ENCODE measurements at places on chromosomes 12 and 14. TPM values are rescaled to one million over a fixed set of nuclear protein-coding genes. Genes with fewer than 3 reads are reported as not detected.

SMAGP gene
- 22.8 TPM for polyA plus RNA-seq

SMOC1 gene
- 1.2 TPM for polyA plus RNA-seq

KRT86 gene
- polyA plus RNA-seq = not detected

CAPS2 gene
- 5.9 TPM for polyA plus RNA-seq

CLBA1 gene
- polyA plus RNA-seq = 13.2 TPM

RASSF9 gene
- polyA plus RNA-seq = 1.0 TPM

KCNA5 gene
- polyA plus RNA-seq = 1.8 TPM

TBX5 gene
- polyA plus RNA-seq = not detected

NXPH4 gene
- 0.71 TPM for polyA plus RNA-seq

OR6C2 gene
- polyA plus RNA-seq = not detected

GRCh38 chr12:95815632-95816212 lies 25.2 kb upstream of the NTN4 start:
- no peak for DNase-seq

DNA sequence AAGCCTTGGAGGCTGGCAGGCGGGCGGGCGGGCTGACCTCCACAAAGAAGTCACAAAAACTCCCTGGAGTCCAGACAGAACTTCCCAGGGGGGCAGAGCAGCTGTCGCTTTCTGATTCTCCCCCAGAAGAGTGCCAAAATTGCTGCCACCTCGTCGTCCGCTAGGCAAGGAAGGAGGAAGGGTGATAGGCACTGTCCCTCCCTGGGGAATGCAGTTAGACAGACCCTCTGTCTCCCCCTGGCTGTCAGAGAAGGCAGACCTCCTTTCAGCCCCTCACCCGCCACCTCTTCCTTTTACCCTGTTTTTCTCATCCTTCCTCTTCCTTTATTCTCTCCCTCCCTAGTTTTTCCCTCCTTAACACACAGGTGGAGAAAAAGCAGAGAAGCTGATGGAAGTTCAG lies 18.7 kb downstream of the GRIN2B start:
- no peak for DNase-seq

GRCh38 chr12:79886917-79887519 lies 47.9 kb downstream of the PPP1R12A start:
- DNase-seq = no peak

- DNase-seq = no peak
Measured at GRCh38 chr12:80709811-80710726, 2.6 kb downstream of the MYF6 start.

- DNase-seq = no peak
Measured at GRCh38 chr12:14156606-14157005, 175.2 kb upstream of the GRIN2B start.

- DNase-seq = no peak
Measured at GRCh38 chr14:64391113-64391725, 3.1 kb downstream of the MTHFD1 start.

GRCh38 chr14:80087411-80087810 lies 123.9 kb downstream of the DIO2 start:
- DNase-seq = no peak

DNA sequence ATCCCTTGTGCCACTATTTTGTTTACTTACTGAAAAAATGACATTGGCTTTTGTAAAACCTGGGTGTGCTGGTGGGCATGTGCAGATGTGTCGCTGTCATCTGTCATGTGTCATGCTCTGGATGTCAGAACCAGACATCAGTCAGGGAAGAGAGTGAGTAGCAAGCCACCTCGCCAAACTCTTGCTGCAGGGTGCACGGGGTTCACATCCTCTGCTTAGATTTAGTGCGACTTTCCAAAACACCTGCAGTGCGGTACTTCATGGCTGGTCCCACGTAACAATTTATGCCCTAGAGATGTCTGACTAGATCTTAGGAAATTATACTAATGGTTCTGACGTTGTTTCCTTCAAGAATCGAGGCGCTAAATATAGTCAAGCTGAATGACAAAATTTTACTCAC lies 106.7 kb downstream of the CRADD start:
- DNase-seq = no peak

- no peak for DNase-seq
Measured at GRCh38 chr12:28830491-28830890, 318.6 kb upstream of the FAR2 start.

- no peak for DNase-seq
Measured at GRCh38 chr12:114835031-114835430, 151.1 kb upstream of the TBX3 start.

DNA sequence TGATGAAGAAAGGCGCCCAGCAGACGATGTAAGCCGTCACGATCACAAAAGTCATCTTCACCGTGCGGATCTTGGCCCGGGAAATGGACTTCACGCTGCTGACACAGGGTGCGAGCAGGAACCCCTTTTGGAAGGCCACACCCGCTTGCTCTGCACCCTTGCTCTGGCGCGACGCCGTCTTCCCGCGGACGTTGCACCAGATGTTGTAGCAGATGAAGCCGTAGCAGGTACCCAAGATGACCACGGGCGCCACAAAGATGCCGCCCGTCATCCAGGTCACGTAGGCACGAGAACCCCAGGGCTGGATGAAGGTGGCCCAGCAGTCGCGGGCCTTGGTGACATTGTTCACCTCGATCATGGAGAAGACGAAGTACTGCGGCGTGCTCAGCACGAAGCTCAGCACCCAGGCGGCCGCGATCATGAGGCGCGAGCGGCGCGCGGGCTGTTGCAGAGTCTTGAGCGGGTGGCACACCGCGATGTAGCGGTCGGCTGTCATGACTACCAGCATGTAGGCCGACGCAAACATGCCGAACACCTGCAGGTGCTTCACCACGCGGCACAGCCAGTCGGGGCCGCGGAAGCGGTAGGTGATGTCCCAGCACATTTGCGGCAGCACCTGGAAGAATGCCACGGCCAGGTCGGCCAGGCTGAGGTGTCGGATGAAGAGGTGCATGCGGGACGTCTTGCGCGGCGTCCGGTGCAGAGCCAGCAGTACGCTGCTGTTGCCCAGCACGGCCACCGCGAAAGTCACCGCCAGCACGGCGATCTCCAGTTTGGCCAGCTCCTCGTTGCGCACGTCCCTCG lies 890 bp downstream of the AVPR1A start:
- peak; percentile 60 for DNase-seq

DNA sequence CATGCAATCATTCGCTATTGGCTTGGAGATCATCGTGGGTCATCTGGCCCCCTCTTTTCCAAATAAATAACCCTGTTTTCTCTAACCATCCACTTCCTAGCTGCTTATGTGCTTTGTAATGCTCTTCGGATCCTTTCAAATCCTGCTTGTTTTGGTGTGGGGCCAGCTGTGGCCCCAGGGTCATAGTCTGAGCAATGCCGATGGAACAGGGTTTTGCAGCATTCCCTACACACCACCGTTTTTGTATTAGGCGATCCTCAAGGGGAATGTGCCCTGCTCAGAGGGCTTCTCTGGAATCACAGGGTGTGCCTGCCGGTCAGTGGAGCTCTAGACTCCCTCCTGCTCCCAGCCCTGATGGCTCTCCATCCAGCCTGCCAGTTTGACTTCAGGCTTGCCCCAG lies 78.1 kb upstream of the NRXN3 start:
- no peak for DNase-seq

GRCh38 chr12:4214877-4215228 lies 58.7 kb upstream of the CCND2 start:
- DNase-seq = no peak

DNA sequence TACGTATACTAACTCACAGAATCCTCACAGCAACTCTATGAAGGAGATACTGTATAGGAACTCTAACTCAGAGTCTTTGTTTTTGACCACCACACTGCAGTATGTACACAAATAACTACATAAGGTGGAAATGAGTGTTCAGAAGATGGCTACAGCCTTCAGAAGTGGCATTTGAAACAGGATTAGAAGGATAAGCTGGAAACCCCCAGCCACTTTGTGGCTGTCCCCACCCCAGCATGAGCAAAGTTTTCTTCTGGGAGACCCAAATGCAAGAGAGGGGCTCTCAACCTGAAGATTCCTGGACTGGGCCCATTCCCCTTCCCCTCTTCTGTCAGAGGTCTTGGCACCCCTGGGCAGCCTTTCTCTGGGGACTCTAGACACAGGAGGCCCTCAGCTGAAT lies 43.2 kb upstream of the PNMA1 start:
- DNase-seq = no peak

DNA sequence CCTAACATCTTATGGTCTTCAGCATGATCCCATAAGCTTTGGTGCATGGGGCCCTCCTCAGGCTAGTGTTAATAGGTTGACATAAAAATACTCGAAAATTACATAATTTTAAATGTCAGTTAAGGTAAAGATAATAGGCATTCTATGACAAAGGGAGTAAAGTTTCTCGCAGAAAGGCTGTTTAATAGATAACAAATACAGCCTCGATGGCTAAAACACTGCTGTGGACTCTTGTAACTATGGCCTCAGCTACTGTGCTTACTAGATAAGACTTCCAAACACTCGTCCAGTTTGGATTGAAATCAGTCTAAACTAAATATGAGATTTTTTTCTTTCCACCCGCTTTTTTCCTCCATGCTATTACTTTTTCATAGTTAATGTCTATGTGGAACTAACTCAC lies 23.2 kb upstream of the MGST1 start:
- DNase-seq = no peak

- DNase-seq = no peak
Measured at GRCh38 chr12:70006619-70006973, 181.6 kb downstream of the MYRFL start.

GRCh38 chr12:32502693-32503502 lies 103.5 kb downstream of the FGD4 start:
- DNase-seq = no peak

DNA sequence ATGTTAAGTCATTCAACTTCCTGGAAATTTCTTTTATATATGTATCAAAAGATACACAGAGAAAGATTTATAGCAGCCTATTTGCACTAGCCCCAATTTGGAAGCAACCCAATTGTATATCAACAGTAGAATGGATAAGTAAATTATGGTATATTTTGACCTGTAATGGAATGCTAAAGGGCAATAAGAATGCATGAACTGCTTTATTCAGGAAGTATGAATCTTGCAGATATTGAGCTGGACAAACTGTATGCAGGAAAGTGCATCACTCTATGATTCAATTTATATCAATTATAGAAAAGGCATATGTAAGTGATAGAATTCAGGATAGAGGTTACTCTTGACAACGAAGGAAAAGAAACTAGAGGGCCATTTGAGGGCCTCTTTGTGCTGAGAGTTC lies 913.1 kb upstream of the FBXO33 start:
- peak; percentile 43 for DNase-seq

DNA sequence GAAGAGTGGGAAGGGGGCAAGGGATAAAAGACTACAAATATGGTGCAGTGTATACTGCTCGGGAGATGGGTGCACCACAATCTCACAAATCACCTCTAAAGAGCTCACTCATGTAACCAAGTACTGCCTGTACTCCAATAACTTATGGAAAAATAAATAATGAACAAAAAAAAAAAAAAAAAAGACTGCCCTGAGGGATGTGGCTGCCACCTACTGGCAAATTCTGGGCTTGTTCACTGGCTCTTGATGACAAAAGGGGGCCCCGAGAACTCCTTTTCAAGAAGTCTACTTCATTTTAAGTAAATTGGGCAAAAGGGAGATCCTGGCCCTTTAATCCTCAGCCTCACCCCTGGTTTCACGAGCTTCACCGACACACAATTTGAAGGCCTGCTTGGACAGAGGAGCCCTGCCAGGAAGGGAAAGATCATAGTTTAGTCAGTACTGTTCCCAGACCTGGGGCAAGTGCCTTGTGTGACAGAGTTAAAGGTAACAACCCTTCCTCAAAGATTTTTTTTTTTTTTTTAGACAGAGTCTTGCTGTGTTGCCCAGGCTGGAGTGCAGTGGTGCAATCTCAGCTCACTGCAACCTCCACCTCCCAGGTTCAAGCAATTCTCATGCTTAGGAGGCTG lies 26.1 kb upstream of the STAC3 start:
- DNase-seq = no peak

- DNase-seq = no peak
Measured at GRCh38 chr14:95144849-95145248, 12.5 kb downstream of the DICER1 start.

DNA sequence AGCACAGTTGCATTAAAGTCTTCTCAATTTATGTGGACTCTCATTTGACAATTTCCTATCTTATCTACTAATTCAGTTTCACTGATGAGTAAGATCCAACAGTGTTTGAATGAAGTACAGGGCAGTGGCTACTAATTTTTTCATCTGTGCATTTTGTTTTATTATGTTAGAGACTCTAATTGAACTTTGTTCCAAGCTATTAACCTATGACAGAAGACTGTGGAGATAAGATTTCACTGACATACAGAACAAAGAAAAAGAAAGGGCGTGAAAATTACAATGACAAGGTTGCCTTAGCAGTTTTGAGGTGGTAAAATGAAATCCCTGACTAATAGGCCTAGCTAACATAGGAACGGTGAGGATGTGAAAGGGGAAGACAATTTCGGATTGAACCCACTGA lies 153.2 kb upstream of the SOX5 start:
- no peak for DNase-seq

- peak; percentile 93 for DNase-seq
Measured at GRCh38 chr14:36661506-36662257, at the start of gene PAX9. Gene PAX9, plus strand, starts transcription at chr14:36661860. Its CDS starts 230 bp downstream, at chr14:36662090.

DNA sequence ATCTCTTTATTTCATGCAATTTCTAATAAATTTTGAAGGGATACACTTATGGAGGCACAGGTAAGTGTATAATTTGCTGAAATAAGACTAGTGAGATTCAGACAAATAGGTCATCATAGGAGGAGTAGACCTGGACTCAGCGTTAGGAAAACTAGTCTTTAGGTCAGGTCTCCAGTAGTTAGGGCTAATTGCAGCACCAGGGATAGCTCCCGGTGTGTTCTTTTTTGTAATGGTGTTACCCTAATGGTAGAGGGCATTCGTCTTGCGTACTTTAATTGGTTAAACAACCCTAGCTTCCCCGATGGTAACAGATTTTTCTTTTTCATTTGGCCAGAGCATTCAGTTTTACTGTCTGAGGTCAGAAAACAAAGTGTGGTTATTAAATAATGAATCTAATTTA lies 64.9 kb downstream of the ARID2 start:
- no peak for DNase-seq

DNA sequence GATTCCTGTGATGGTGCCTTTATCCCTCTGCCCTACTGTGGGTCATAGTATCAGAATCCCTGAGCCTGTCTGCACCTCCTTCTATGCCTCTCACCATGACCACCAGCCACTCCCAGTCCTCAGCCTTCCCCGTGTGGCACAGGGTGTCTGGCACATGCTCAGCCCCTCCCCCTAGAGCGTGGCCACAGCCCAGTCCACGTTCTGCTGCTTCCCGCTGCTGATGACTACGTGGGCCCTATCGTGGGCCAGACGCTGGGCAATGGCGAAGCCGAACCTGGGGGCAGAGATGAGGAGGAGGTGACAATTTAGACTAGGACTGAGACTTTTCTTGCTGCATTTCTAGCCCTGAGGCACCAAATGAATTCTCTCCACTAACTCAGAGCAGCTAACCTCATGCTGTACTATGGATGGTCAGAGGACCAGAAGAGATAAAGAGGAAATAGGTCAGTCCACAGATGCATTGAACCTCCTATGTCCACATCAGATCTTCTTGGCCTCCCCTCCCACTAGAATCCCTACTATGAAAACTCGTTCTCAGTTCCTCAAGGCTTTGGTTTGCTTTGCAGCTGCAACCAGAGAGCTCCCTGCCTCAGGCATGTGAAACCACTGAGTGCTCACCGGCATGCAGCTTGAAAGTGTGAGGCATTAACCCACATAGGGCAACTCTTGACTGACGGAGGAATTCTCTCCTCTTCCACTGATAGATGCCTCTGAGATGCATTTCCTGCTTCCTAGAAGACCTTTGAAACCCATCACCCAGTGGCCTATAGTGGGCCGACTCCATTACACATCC lies 126.3 kb upstream of the DHRS4 start:
- DNase-seq = no peak

All from kidney (tissue), 22 donors.